H7 (cell line): ENCODE measurements at places on chromosomes 6 and 20.

DNA sequence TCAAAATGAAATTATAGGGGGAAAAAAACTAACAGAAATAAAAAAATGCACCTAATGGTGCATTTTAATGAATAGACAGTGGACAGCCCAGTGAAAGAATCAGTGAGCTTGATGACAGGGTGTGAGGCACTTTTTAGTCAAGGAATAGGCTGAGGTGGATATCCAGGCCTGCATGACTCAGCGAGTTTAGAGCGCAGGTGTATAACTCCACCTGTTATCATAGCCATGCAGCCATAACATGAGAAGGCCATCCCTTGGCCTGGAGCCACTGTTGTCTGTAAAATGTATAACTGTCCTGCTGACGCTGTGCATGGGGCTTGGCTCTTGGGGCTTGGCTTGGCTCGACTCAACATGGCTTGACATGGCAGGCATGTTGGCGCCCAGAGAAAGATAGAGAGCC lies 331.5 kb upstream of the NOX3 start:
- no peak for DNase-seq

- DNase-seq = no peak
These were observed 109.6 kb downstream of the RTN4IP1 start for GRCh38 chr6:106519460-106520394.

GRCh38 chr6:130434174-130434873 lies 68.5 kb downstream of the TMEM200A start:
- DNase-seq = no peak

DNA sequence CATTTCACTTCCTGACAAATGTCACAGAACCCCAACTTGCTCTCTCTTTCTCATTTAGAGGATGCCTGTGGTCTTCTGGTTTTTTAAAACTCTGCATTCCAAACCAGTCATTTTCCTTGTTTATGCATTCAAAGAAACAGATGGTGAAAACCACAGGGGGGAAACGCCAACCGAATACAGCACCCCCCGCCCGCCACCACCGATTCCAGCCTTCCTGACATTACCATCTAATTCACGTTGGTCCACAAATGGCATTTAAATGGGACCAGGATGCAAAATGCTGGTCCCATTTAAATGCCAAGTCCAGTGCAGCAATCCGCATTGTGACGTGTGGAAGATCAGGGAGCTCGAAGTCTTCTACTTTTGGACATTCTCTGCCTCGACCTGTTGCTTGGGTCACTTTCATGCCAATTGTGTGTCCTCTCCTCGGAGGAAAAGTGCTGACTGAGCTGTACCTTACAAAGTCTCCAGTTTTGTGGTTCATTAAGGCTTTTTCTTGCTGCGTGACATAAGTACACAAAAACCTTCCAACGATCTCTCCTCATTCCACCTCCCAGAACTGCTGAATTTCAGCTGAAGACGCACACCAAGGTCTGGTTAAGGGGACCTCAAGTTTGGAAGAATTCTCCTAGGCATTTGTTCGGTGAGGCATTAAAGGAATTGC lies 35.8 kb downstream of the NEDD9 start:
- no peak for DNase-seq

DNA sequence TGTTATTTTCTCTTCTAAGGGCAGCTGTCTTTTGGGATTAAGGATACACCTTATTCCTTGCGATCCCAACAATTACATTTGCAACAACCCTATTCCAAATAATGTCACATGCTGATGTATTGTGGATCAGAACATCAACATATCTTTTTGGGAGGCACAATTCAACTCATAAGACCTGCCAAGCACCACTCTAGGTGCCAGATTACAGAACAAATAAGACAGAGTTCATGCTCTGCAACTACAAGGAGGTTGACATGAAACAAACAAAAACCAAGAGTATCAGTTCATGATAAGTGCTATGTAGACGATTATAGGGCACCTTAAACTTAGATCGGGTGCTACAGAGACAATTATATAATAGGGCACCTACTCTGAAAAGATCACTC lies 203.2 kb upstream of the SGK1 start:
- DNase-seq = no peak

GRCh38 chr6:157867981-157868380 lies 44.9 kb downstream of the SNX9 start:
- no peak for DNase-seq

DNA sequence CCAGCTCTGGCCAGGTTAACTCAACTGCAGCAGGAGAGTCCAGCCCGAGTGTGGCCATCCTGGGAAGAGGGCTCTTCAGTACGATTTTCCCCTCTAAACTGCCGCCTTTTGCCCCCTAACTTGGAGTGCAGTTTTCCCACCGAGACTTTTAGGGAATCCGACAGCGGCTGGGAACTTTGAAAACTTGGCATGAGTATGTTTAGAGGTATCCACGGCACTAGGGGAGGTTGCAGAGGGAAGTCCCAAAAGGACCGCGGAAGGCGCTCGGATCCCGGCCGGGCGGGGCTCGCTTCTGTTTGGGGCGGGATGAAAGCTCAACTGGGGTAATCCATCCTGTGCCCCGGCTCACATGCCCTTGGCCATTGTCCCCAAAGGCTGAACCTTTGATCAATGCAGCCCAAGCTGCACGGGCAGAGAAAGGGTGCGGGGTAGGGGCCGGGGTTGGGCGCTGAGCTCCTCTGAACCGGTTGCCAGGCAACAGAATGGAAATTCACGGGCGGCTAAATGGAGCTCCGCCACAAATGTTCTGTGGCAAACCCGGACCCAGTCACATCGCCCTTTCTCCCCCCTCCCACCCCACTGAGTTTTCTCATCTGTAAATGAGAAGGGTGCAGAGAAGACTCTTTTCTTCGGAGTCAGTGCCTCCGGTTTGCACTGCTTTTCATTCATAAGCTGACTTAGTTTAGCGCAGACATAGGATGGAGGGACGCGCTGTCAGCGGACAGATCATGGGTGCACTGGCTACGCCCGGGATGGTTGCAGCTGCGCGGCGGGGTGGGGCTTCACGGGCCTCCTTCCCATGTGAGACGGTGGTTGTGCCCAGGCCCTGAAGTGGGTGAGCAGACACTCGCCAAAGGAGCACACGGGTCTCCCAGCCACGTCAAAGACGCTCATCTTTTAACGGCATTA lies 2.3 kb downstream of the BMP6 start:
- DNase-seq = peak; percentile 82
